NB4 (cell line): ENCODE measurements at places on chromosomes 5 and 9.
A peak's percentile ranks its signal among the peaks of the same experiment; 100 is the strongest.

DNA sequence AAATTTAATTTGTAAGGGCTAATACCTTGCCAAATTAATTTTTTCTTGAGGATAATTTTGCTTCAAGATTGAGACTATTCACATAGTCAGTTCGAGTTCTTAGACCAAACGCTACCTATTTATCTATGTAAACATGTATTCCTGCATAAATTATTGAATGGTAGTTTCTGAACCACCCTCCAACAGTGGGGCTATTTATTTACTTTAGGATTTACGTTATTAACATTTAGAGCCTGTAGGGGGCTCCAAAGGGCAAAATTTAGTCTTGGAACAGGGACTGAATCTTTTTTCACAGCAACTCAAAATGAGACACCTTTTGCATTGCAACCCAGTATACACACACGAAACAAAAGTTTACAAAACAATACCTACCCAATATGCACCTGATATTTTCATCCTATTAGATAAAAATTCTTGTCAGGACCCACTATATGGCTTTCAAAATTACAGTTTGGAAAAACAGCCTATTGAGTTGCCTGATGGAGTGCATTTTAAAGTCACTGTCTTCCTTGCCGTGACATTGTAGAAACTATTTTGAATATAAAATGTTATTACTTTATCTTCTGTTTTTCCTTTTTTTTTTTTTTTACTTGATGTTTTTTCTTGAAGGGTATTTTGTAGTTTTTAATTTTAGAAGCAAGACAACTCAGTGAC, 47.1 kb upstream of the POU4F3 start:
- peak; percentile 65 for DNase-seq

GRCh38 chr5:135137146-135137915, 103.3 kb upstream of the PITX1 start:
- DNase-seq: no peak

DNA sequence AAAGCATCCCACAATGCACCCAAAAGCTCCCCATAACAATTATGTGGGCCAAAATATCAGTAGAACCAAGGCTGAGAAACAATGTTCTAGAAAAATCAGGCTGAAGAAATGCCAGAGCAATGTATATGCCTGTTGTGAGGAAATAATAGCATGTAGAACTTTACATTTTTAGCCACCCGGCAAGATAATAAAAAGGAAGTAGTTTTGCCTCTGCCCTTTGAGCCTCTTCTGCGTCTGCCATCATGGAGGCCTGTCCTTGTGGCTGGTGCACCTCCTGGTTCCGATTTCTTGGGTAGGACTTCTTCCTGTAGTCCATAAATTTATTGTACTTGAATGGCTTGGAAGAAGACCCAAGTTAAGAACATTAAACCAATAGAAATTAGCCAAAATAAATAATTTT, 38.9 kb upstream of the TNFAIP8 start:
- DNase-seq: no peak

DNA sequence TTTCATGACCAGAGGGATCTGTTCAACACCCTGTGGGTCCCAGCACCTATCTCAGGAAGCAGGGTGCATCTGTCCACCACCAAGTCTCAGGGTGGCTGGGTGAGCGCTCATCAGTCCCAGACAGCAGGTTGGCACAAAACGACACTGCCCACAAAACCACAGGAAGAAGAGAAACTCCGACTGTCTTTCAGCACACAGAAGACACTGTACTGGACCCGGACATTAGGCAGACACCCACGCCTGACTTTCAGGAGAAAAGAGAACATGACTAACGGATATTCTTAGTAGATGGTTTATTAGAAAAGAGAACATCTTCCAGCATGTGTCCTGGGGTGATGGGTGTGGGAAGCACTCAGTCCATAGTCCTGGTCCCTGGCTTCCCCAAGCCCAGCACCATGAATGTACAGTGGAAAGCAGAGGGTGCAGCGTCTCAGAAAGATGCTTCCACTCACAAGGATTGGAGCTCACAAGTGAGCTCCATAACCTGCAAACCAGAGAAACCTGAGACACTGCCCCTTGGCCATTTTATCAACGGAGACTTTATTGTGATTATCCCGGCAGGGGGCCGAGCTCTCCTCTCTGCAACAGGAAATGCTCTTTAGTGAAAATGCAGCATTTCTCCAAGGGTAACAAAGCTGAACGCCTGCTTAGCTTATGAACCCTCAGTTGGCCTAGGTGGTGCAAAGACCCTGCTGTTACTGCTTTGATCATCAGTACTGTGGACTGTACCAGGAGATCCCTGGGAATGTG, 35.8 kb upstream of the LCP2 start:
- peak; percentile 93 for DNase-seq

DNA sequence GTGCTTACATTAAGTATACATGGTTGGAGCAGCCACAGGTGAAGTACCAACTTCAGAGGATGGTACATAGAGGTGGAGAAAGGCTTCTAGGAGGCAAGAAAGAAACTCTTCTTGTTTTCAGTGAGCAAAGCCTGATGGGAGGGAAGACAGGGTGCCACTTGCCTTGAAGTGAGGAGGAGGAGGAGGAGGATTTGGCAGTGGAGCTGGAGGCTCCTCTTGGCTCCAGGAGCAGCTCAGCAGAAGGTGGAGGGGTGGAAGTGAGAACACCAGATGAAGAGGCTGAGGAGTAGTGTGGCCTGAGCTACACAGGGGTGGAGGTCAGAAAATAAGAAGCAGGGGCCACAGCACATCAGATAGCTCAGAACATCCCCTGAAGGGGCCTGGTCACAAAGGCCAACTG, 91.1 kb upstream of the SHISAL2B start:
- no peak for DNase-seq

DNA sequence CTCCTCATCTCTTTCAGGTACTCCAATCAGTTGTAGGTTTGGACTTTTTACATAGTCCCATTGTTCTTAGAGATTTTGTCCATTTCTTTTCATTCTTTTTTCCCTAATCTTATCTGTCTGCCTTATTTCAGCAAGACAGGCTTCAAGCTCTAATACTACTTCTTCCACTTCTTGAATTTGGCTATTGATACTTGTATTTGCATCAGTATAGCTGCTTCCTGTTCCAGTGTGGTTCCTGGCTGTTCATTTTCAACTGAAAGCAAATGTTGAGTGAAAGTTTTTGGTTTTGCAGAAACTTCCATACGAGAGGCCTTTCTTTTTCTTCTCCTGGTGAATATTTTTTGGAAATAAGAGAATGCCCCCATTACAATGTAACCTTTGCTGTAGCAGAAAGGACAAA, 12.0 kb upstream of the IFNA1 start:
- no peak for DNase-seq

DNA sequence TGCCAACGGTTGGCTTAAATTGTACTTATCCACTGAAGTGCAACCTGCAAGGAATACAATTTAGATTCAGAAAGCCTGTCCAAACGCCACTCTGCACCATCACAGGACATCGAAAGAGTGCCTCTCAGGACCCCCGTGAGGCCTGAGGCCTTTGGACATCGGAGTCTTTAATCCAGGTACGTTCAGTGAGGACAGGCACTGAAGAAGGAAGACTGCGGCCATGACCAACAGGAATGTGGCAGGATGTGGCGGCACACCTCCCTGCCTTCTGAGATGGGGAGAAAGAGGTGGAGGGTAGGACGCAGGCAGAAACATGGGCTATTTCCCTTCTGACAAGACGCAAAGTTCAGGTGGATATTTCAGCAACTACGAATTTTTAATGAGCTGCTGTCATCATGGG, 205.8 kb downstream of the FANCC start:
- no peak for DNase-seq

DNA sequence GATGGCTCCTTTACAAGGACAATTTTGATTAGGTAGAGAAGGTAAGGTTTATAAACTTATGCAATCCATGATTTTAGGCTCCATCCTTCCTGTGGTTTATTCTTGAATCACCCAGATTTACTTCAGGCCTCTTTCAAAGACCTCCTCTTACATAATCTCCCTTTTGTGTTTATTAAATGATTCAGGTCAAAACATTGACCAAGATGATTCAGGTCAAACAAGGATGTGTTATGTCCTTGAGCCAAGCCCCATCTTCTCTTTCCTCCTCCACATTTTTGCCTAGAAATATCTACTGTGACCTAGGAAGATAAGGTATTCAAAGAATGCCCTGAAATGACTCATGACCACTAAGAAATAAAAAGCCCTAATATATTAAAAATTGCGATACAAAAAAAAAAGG, 31.8 kb upstream of the TLR4 start:
- DNase-seq: no peak

DNA sequence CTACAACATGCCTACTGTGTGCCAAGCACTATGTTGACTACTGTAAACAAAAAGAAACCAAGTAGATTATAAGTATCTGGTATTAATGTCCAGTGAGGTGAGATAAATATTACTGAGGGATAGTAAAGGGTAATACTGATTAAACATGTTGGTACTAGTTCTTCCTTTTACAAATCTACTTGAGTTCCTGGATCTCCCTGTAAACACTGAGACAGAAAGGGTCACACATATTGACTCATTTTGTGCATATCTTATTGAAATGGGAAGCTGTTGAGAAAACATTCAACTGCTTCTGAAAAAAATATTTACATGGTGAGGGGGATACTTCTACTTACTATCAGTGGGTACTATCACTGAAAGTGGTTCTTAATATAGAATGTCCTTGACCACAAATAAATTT, 24.3 kb downstream of the EFNA5 start:
- DNase-seq: no peak

- peak; percentile 73 for DNase-seq
These were observed 4.4 kb downstream of the SLC22A4 start for GRCh38 chr5:132298298-132299212.

GRCh38 chr9:133186736-133187135, 22.3 kb downstream of the OBP2B start:
- DNase-seq: no peak

DNA sequence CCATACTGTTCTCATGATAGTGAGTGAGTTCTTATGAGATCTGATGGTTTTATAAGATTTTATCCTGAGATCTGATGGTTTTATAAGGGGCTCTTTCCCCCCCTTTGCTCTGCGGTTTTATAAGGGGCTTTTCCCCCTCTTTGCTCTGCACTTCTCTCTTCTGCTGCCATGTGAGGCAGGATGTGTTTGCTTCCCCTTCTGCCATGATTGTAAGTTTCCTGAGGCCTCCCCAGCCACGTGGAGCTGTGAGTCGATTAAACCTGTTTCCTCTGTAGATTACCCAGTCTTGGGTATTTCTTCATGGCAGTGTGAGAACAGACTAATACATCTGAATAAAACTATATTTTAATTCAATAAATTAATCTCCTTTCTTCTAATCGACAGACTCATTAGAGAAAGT, 64.9 kb upstream of the ZSWIM6 start:
- DNase-seq: no peak

DNA sequence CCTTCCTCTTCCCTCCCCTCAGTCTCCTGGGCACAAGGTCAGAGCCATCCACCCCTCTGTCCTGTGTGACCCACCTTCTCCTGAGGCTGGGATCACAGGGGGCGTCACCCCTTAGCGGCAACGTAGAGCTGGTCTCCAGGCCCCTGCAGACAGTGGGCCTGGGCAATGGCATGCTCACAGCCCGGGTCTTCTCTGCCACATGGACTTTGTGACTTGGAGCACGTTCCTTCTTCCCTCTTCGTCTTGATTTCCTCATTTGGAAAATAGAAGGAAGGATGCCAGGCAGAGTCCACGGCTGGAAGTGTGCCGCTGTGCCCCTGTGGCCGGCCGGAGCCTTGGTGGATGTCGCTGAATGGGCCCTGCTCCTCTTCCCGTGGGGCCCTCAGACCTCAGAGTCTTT, 10.0 kb downstream of the RXRA start:
- no peak for DNase-seq

DNA sequence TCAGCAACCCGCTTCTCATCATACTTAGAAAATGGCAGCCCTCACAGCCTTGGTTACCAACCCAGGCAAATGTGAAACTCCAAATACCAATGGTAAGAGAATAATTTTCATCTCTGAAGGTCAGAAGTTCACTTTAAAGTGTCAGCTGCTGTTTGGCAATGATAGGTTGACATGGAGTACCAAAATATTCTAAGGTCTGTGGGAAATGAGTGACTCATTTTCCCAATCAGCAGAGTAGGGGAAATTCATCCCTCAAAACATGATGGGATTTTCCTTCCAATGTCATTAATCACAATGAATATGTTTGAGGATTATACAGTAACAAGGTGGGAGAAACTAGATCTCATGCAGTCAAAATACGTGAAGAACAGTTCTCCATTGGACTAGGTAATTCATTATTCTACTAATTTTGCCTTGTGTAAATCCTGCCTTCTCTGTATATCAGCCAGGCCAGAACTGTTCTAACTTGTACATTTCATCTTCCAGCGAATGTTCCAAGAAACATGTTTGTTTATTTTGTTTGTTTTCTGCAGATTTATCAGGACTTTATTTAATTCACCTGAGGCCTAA, 53.1 kb upstream of the ERBIN start:
- no peak for DNase-seq
